NCI-H1930 (cell line): ENCODE measurements at places on chromosomes 2 and 18.

DNA sequence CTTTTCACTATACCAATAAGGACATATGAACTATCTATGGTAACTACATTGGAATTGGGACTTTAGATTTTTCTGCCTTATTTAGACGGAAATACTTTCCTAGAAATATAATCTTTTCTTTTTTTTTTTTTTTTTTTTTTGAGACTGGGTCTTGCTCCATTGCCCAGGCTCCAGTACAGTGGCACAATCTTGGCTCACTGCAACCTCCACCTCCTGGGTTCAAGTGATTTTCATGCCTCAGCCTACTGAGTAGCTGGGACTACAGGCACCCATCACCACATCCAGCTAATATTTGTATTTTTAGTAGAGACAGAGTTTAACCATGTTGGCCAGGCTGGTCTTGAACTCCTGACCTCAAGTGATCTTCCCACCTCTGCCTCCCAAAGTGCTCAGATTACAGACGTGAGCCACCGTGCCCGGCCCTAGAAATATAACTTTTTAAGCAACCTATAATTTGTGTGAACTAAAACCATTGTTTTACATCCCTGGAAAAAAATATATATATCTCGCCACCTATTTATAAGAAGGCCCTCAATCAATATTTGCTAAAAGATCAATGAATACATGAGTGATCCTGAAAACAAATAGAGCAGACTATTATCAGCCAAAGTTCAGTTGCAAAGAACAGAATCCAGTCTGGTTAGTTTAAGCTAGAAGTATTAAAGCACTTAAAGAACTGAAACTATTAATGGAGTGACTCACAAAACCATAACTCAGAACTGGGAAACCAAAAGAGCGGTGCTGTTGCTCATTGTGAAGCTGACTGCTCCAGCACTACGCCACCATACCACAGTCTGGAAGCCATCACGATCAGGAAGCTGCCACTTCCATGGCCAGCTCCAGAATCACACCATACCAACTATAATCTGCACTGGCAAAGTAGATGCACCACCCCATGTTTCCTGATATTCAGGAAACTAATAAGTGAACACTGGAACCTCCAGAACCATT lies 8.4 kb upstream of the HNRNPLL start:
- no peak for DNase-seq

- DNase-seq: no peak
These were observed 21.4 kb downstream of the CHMP1B start for GRCh38 chr18:11872479-11873136.

- DNase-seq: no peak
These were observed 288 bp upstream of the RDH14 start for GRCh38 chr2:18560797-18561085.

- DNase-seq: no peak
These were observed 32.0 kb downstream of the SLC14A1 start for GRCh38 chr18:45755934-45756333.

- DNase-seq: no peak
These were observed 51.1 kb downstream of the MYO1B start for GRCh38 chr2:191296083-191297006.

GRCh38 chr2:158723921-158724802 lies 71.0 kb upstream of the DAPL1 start:
- no peak for DNase-seq

DNA sequence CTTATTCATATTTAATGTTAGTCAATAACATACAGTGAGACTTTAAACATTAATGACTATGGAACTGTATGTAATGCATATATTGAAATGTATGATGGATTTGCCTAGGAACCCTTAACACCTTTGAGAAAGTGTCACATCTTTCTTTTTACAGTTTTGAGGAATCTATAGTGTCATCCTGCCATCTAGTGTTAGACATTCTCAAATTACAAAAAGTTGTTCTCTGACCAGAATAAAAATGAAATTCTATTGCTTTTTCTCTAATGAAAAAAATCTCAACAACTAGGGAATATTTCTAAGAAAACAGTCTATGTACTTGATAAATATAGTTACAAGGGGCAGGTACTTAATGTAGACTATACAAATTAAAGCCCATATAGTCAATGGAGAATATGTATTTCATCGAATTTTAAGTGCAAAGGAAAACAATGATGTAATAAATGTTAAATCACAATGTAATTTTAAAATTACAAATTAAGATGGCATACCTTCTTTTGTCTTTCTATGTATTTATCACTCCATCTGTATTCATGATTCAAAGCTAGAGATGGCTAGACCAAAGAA lies 5.1 kb upstream of the CALCRL start:
- peak; percentile 1 for DNase-seq

DNA sequence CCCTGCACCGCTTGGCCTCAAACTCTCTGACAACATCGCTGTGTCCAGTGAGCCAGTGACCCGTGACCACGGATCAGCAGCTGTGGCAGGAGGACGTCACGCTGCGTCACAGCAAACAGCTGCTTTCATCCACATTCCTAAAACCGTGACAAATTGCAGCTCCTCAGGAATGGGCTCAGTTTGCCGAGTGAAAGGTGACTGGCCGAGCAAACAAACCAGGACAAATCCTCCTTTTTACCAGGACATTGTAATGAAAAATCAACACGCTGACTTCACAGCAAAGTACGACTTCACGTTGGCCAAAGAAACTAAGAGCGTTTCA lies 57.6 kb downstream of the PXDN start:
- DNase-seq: no peak

GRCh38 chr2:49515996-49516782 lies 361.9 kb upstream of the FSHR start:
- DNase-seq: no peak

- no peak for DNase-seq
These were observed 100.7 kb downstream of the ANKRD44 start for GRCh38 chr2:197209742-197210408.

DNA sequence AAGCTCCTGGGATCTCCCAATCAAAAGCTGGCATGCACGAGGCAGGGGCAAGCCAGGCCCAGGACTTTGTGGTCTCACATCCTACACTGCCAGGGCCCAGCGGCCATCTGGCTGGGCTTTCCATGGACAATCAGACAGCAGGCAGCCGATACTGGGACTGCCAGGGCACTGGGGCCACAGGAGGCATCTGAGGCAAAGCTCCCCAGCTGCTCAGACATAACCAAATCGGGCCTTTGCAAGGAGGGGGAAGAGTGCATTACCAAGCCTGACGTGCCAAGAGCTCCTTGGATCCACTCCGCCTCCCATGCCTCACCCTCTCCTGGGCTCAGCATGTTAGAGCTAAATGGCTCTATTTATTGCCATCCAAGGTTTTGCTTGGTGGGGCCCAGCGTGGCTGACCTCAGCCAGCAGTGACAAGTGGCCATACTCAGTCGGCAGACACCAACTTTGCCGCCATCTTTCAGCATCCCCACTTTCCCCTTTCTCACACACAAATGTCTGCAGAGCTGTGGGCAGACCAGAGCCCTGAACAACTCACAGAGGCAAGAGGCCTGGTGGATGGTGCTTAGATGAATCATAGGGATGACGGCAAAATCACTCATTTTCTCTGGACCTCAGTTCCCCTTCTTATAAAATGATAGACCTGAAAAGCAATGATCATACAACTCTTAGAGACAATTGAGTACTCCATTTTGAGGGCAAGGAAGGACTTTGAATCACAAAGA lies 200.8 kb downstream of the TTC32 start:
- DNase-seq: no peak

DNA sequence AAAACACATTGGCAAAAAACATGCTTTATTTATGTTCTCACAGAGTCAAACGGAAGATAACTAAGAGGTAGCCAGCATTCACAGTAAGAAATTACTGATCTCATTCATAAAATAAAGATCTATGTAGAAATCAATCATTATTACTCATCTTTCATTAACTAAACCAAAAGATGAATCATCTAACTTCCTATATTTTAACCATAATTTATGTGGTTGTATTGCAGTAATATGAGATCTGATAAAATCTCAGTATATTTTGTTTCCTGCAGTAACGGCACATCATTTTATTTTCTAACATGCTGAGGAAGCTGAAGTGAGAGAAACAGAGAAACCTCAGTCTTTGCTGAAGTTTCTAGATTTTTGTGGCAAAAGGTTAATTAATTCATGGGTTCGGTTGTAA lies 375.8 kb downstream of the GALNT13 start:
- no peak for DNase-seq

DNA sequence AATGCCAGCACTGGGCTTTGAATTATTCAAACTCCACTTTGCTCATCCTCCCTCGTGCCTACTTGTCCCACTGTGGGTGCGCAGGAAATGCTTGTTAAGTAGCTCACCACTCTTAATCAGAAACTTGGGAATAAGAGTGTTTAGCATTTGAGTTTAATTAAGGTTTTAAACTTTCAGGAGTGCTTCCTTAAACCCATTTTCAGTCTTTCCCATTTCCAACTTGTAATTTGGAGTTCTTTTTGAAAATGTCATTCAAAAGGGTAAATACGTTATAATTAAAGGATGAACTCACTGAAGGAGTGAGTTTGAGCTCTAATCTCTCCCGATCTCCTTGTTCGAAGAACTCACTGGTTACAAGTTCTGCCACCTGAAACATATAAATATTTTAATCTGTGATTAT lies 276.6 kb downstream of the AGPS start:
- DNase-seq: no peak

- no peak for DNase-seq
These were observed 47.9 kb upstream of the CABLES1 start for GRCh38 chr18:23087352-23087751.

DNA sequence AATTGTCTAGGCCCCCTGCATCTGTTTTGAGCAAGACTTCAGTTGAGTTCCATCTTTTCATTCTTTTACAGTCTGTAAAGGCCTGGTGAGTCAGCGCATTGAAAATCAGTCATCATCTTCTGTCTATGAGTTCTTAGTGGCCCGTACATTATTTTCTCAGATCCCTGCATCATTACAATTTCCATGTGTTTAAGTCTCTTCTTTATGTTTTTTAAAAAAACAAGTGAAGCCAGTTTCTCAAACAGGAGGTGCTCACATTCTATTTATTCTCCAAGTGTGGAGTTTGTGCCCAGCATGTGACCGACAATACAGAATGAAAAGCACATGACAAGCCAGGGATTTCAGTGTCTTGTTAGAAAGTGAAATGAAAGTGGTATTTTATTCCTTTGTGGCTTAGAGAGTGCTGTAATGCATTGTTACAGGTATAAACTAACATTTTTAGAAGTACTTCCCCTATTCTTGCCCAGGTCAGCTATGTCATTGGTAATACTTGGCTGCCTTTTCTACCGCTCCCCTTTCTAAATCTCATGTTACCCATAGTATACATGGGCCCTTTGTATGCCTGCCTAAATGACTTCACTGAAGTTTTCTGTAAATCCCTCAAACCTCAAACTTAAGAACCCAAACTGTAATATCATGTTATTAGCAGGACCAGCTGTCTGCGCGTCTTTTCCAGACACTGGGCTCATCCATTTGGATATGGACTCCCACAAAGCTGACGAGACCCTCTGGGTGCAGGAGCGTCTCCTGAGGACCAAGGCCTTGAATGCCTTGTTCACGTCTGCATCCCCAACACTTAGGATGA lies 67.6 kb downstream of the FEZ2 start:
- no peak for DNase-seq

DNA sequence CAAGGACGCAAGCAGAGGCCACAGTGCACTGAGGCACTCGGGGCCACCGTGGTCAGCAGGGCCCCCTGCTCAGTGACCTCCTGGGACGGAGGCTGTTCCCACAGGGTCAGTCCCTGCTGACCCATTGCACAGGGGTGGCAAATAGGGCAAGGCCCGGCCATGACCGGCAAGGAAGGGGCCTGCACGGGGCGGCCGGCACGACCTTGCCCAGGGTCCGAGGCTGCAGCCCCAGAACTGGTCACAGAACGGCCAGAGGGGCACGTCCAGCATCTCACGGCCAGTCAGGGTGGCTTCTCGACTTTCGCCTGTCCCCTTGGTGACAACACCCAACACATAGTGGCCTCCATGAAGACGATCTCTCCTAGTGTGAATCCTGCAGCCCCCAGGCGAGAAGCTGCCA lies 27.6 kb upstream of the OTOS start:
- no peak for DNase-seq

DNA sequence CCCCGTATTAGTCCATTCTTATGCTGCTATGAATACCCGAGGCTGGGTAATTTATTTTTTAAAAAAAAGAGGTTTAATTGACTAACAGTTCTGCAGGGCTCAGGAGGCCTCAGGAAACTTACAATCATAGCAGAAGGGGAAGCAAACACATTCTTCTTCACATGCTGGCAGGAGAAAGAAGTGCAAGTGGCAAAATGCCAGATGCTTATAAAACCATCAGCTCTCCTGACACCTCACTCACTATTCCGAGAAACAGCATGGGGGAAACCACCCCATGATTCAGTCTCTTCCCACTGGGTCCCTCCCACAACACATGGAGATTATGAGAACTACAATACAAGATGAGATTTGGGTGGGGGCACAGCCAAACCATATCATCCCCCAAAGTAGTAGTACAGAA lies 2148.5 kb upstream of the PIK3C3 start:
- no peak for DNase-seq

DNA sequence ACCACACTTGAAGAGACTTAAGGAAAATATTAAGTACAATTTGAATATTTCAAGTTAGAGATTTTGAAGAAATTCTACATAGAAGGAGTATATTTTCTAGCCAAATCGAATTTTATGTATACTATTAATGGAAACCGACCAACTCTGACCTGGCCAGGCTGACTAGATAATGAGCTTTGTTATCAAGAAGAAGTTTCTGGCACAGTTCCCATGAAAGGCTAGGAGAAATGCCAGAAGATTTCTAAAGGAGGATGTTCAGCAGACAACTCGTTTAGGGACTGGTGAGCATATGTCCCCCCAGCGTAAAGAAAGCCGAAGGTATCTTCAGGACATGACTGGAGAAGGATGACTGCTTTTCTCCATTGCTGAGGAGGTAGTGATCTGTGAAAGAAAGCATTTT lies 127.3 kb downstream of the DIS3L2 start:
- DNase-seq: no peak

DNA sequence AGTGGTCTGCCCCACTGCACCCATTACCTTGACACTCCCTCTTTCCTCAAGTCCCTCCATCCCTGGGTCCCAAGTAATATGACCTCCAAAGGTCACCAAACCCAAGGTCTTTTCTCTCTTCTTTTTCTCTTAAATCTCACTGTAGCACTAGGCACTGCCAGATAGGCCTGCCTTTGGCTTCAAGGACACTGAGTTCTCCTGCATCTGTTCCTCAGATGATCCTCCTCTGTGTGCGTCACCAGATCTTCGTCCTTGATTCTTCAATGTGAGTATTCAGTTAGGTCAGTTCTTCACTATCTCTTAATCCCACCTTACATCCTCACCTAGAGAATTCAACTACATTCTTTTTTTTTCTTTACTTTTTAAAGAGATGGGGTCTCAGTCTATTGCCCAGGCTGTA lies 249.2 kb downstream of the NBAS start:
- no peak for DNase-seq

- DNase-seq: no peak
These were observed 697.1 kb downstream of the MBD2 start for GRCh38 chr18:53527365-53527764.

- peak; percentile 84 for DNase-seq
These were observed 256.7 kb upstream of the SETBP1 start for GRCh38 chr18:44423814-44424644.

DNA sequence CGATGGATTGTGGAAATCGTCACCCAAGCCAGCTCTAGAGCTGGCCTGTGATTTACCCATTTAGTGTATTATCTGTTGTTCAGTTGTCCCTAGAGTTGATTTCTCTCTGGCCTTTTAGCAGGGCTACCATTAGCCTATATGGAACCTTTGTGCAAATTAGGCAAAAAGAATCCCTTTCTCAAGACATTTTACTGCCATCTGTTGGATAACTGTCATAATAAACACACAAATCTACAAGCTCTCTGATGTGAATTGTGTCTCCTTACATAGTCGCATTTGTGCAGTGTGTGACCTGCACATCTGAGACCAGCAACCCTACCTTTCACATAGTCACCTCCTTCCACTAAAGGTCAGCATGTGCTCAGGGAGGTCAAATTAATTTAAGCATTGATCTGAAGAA lies 34.0 kb downstream of the LOXHD1 start:
- DNase-seq: no peak
